ENCODE measurements at places on chromosomes 6 and 20. TPM values are rescaled to one million over a fixed set of nuclear protein-coding genes. Genes with fewer than 3 reads are reported as not detected.

PGC gene
- not detected for total RNA-seq

HLA-DRB1 gene
- 16.4 TPM for total RNA-seq

DNA sequence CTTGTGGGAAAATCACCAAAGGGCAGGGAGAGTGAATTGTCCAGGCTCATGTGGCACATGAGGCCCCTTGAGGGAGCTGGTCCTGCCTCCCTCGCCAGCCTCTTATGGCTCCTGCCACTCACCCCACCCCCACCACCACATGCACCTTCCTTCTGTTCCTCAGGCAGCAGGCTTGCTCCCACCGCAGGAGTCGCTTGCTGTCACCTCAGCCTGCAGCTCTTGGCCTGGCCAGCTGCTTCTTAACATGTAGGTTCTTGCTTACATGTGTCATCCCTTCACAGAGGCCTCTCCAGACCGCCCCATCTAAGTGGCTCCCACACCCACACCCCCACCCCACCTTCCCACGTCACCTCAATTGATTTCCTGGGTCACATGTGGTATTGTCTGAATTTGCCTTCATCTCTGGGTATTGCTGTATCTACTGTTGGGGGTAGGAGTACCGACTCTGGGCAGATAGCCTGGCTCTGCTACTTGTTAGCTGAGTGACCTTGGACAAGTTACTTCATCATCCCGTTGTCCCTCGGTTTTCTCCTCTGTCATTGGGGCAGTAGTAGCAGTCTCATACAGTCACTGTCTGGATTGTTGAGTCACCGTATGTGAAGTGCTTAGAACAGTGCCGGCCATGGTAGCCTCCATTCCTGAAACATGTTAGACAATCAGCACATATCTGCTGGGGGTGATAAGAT lies 41.7 kb downstream of the SLC9A8 start:
- DNase-seq, result no peak

DNA sequence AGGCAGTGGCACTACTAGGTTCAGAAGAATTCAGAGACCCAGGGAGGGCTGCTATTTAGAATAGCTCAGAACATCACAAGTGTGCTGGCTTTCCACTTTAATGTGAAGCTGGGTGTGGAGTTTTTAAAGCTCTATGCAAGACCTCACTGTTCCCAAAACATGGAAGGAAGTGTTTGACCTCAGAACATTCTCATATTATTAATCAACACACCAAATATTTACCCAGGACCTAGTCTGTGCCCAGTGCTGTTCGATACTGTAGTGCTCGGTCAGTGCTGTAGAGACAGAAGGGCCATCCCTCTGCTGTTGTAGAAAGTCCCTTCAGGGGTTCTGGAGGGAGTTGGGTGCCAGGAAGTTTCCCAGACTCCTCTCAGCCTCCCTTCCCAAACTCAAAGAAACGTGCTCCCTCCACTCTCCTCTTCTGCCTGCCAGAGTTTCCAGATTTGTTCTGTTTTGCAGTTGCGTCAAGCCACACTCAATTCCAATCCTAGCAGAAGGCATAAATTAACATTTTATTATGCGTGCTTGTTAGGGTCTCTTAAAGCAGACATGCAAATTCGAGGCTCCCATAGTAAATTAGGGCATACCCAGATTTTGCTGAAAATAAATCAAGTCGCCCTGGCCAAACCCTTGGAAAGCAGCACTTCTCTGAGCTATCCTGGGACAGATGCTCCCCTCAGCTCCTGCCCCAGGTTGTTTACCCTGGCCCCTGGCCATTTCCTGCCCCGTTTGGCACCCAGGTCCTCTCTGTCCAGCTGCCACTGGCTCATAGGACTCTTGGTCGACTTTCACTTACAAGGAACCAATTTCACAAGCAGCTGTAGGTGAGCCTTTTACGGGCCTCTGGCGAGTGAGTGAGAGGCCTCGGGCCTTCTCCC lies 248.6 kb downstream of the HIVEP2 start:
- no peak for DNase-seq

DNA sequence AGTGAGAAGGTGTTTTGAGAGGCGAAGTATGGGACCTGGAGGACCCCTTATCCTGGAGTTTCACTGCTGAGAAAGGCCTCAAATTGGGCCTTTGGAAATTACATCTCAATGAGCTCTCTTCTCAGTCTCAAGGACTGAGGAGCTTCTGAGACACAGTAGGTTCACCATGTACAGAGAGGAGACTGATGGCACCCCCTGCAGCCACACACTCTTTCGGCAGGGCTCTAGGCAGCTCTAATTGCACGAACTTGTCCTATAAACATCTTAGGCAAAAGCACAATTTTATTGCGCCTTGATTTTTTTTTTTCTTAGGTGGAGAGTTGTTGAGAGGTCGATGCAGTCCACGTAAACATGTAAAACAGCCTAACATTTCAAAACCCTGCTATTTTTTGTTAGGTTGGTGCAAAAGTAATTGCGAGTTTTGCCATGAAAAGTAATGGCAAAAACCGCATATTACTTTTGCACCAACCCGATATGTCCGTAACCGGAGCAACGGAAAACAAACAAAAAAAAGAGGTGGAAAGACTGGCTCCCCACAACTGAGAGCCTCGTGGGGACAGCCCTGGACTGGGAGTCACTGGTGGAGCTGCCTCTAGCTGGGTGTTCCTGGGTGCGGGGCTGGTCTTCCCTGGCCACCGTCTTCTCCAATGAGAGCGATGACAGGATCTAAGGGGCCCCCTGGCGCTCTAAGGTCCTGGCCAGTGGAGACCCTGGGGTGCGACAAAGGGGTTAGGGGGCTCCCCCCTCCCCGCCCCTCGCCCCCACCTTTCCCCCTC lies 84.0 kb upstream of the EYA2 start:
- DNase-seq, result no peak

DNA sequence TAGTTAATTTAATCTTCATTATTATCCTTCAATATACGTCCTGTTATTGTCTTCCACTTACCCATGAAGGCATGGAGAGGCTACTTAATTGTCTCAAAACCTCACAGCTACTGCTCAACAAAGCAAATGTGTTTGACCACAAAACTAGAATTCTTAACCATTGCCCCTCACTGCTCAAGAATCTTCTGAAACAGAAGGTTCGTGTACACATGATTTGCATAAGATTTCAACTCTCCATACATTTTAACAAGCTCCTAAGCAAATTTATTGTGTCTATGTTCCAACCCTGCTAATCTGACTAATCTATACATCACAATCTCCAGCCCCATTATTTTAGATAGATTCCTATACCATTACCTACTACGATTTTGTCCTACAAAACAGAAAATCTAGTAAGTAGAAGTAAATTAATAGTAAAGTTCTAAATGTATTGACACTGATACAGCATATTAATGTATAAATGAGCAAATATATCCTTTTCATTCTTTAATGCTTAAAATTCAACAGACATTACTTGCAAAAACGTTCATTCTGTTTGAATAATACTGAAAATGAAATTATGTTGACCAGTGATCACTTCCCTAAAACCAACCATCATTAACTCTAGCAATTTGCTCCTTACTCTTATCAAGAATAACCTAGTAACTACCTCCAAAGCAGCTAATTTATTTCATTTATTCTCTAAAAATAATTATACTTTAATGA lies 89.7 kb upstream of the RNF217 start:
- no peak for DNase-seq

- no peak for DNase-seq
These were observed 7.2 kb upstream of the CHMP4B start for GRCh38 chr20:33803921-33804337.

GRCh38 chr6:91538622-91539021 lies 951.8 kb upstream of the MAP3K7 start:
- DNase-seq, result no peak

- DNase-seq, result no peak
These were observed 20.7 kb downstream of the CRYBG1 start for GRCh38 chr6:106381223-106381622.

DNA sequence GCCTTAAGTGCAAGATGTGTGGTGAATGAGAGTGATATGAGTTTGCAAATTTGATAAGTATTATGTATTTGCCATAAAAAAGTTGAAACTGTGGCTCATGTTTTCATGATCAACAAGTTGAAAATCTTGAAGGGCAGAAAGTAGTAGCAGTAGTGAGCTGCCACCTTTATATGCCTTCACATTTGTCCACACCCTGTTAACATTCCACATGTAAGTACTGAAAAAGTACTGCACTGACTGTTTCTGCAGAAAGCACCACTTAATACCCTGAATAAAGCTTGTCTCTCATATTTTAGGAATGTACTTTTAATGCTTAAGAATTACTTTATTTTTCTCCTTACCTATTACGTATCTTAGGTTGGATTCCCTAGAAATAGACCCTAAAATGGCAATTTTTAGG lies 45.9 kb downstream of the FLRT3 start:
- DNase-seq, result no peak

- DNase-seq, result no peak
These were observed 60.1 kb downstream of the RPP40 start for GRCh38 chr6:4943716-4944115.

DNA sequence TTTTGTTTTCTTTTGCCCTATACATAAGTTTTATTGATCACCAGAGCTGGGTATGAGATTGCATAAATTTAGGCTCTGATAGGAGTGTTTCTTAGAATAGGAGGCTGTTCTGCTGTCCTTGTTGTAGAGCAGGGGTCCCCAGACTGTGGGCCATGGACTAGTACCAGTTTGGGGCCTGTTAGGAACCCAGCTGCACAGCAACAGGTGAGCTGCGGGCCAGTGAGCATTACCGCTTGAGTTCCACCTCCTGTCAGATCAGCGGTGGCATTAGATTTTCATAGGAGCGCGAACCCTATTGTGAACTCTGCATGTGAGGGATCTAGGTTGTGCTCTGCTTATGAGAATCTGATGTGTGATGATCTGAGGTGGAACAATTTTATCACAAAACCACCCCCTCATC lies 26.2 kb downstream of the PHF3 start:
- no peak for DNase-seq

DNA sequence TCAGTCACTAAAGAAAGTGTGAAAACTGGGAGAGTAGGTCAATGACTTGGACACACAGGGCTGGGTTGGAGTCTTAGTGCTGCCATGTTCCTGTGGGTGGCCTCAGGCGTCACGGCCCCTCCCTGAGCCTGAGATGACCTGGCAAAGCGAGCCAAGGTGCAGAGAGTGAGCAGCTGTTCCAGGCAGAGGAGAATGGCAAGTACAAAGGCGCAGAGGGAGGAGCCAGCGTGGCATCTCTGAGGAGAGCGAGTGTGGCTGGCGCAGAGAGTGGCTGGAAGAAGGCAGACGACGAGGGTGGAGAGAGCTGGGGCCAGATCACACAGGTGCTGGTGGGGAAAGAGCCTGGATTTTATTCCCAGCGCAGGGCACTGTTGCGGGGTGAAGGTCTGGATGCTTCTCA lies 20.6 kb upstream of the CHMP4B start:
- DNase-seq, result no peak

- no peak for DNase-seq
These were observed 130.0 kb upstream of the ZNF217 start for GRCh38 chr20:53723621-53724020.

GRCh38 chr6:47737406-47737805 lies 39.0 kb downstream of the ADGRF4 start:
- no peak for DNase-seq

DNA sequence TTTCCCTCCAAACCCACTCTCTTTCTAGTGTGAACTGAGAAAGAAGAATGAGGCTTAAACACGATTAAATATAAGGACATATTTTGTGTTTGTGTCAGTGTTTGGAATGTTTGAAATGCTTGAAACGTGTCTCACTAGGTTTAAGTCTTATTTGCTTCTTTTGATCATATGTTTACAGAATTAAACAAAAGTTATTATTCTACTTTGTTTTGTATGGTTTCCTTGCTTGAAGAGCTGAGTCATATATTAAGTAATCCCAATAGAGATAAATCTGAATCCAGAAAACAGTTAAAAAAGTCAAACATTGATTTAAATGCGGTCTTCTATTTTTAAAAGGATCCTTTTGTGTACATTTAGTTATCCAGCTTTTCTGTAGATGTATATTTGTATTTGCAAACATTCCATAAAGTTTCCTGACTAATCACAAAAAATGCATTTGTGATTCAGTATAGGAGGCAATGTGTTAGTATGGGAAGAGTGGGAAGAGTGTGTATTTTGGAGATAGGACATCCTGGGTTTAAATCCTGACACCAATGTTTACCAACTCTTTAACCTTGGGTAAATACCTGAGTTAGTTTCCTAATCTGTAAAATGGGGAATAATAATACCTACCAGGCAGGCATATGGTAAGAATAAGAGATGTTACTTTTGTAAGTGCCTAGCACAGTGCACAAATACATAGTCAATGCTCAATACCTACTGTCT lies 72.9 kb downstream of the TSBP1 start:
- DNase-seq, result no peak

GRCh38 chr6:157223021-157223430 lies 100.3 kb downstream of the TMEM242 start:
- no peak for DNase-seq

DNA sequence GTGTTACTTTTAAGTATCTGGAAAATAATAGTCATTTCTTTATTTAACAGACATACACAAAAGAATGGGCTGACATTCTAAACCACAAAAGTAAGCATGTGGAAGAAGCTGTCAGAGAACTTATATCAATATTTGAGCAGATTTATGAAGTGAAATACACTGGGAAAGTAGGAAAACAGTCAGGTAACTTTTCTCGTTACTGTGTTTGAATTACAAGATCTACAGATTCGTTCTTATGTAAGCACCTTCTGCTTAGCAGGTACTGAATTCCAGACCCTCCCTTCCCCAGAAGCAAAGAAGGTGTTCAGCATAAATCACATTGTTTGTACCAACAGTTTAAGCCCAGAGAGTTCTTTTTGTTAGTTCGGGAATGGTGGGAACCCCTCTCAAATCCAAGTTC lies 88.0 kb downstream of the DNAH8 start:
- DNase-seq, result no peak

GRCh38 chr6:684831-685636 lies 7.9 kb downstream of the EXOC2 start:
- DNase-seq, result no peak

DNA sequence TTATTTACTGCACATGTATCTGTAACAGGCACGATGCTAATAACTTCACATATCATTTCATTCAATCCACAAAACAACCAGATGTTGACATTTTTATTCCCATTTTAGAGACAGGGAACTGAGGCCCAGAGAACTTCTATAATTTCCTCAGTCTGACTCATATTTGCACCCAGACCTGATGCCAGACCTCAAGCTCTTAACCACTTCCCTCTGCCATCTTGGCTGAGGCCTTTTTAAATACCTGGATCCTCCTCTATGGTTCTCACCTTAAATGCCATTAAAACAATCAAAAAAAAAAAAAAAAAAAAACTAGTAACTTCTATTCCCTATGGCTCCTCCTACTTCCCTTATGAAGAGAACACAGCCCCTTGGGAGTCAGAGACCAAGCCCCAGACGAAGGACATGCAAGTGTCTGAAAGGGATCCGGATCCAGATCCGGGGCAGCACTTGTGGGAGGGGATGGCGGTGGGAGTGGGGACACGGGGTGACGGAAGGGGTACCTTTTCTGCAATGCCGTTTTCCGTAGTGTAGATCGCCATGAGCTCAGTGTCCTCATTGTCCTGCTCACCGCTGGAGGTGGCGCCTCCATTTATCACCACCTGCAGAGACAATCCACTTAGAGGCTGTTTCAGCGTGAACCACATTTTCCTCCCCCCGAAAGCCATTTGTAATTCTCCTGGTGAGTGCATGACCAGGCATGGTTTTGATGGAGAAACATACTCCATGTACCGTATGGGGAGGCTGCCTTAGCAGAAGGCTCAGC lies 88.7 kb downstream of the SLC23A2 start:
- DNase-seq, result no peak

Data from naive thymus-derived CD4-positive, alpha-beta T cell (primary cell).